ENCODE measurements at places on chromosomes 3 and 15. TPM values are rescaled to one million over a fixed set of nuclear protein-coding genes. Genes with fewer than 3 reads are reported as not detected.

Gene MYZAP
- 18.8 TPM for total RNA-seq

DNA sequence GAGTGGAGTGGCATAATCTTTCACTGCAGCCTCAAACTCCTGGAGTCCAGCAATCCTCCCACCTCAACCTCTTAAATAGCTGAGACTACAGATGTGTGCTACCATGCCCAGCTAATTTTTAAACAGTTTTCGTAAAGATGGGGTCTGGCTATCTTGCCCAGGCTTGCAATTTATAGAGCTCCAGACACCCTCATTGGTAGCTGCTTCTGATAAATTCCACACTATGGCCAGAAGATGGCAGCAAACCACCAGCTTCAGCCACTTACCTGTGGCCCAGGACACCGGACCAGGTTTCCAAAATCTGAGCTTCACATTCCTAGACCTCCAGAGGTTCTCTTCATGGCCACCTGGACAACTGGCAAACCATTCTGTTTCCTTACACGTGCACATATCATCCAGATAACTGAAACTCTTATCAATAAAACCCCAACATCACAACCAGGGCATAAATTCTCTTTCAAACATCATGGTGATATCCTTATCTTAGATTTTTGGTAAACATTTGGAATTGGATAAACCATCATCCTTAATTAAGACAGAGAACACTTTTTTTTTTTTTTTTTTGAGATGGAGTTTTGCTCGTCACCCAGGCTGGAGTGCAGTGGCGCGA is 28.9 kb downstream of the FBXW12 start:
- peak; percentile 48 for DNase-seq

DNA sequence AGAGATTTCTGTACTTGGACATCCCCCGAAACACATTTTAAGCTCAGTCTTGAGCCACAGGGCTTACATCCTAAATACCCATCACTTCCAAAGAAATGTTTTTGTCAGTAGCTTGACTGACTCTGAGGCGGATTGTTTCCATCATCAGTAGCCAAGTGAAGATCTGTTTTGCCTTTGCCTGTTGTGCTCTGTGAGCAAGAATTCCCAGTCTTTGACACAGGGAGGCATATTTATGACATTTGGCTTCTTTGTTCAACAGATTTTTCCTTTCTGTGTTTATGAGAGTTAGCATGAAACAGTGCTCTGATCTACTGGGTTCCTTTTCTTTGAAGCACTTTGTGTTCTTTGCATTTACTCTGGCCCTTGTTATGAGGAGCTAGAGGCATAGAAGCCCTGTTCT is 132.1 kb upstream of the CDIN1 start:
- peak; percentile 18 for DNase-seq

GRCh38 chr15:64911311-64912186 is at the start of gene ANKDD1A:
ANKDD1A (plus strand) TSS chr15:64911902; CDS start chr15:64911931, 29 bp downstream.
- peak; percentile 73 for DNase-seq

DNA sequence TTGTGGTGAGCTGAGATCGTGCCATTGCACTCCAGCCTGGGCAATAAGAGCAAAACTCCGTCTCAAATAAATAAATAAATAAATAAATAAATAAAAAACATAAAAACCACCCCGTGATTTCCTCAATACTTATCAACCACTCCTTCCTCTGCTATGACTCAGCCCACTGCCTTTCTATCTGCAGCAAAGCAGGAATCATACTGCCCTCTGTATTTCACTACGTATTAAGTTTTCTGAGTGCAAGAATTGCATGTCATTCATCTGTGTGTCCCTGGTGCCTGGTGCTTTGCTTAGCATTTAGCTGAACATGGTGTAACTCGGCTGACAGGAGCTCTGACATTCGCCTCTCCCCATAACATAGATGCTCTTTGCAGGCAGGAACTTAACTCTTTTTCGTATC is 7.1 kb downstream of the LSG1 start:
- no peak for DNase-seq

DNA sequence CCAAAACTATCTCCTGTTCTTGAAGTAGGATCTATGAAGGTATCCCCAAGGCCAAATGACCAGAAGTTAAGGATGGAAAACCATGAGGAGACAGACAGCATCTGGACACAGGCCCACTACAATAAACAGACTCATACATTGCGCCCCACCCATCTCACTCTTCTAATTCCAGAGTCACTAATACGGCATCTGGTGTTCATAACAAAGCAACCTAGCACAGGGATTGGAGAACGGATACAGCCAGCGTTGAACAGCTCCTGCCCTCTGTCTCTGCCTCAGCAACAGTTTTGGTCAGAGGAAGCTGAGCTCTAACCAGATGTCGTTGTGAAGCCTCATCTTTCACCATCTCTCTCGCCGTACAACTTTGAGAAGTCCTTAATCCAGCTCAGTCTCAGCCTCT is 44.5 kb upstream of the CCDC80 start:
- no peak for DNase-seq

GRCh38 chr15:41651373-41651772 is 8.8 kb upstream of the MGA start:
- DNase-seq = no peak

Measured in uterus (tissue), 4 donors.